Kasumi-1 (cell line): ENCODE measurements at places on chromosomes 7 and 10.

DNA sequence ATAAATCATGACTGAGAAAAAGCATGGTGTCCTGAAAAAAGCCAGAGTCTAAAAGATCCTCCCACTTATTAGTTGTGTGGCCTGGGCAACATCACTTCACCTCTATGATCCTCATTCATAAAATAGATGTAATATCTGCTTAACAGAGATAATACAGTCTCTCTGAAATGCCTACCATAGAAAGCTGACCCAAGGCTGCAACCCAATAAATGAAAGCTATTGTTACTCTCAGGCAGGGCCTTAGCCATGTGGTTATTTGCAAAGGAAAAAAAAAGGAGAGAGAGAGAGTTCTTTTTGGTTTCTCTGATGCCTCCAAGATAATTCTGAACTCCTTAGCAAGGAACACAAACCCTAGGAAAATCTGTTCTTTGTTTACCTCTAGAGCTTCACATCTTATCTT, 7.9 kb downstream of the FAM13C start:
- DNase-seq, result no peak

DNA sequence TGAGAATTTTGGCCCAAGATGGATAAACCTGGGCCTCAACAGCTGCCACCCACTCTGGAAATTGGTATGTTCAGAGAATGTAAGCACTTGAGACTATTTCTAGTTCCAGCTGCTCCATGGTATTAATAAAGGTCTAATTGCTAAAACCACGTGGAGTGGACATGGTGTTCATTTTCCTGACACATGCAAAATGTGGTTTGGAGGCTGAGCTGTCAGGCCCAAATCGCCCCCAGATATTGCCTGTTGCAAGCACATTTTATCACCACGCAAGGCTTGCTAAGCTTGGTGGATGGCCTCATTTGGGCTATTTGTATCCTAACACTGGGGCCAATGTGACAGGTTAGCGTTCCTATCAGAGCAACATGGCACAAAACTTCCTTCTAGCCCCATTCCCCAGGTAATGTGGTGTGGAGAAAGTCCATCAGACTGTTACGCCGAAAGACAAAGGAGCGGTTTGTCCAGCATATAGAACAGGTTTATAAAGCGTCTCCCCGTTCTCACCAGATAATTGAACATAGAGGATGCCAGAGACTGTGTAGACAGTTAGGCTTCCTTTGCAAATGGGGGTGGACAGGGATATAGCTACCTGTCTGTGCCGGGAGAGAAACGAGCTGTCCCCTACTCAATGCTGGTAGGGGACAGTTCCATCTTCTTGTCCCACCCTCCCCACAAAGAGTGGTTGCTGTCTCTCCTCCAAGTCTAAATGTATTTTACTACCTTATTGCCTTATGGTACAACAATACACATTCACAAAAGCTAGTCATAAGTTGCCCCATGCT, 78.0 kb upstream of the ANKRD1 start:
- no peak for DNase-seq

GRCh38 chr10:100872034-100872791, 40.5 kb upstream of the SLF2 start:
- DNase-seq, result peak; percentile 71

- no peak for DNase-seq
Measured at GRCh38 chr10:16787361-16787791, 29.8 kb downstream of the RSU1 start.

DNA sequence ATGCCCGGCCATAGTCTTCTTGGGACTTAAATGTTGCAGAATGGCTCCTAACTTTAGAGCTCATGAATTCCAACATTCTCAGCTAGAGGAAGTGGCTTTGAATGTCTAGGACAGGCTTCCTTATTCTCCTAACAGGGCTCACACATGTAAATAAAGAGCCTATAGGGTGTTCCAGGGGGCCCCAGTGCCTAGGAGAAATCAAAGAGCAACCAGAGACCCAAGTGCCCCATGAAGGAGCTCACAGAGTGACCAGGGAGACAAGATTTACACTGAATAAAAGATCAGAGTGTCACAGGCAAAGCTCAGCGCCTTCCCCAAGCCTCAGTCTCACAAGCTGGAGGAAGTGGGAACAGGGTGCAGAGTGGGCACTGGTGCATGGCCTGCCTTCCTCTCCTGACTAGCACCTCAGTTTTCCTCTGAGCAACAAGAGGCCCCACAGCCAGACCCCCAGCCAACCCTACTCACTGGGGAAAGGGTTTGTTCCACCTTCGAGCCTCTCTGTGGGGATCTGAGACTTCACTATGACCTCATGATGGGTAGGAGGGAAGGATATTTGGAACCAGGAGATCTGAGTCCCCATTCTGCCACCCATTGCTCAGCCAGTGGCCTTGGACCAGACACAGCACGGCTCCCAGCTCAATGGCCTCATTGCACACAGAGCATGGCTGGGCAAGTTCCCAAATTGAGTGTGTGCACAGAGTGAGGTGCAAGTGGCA, 16.0 kb downstream of the TMEM273 start:
- no peak for DNase-seq

DNA sequence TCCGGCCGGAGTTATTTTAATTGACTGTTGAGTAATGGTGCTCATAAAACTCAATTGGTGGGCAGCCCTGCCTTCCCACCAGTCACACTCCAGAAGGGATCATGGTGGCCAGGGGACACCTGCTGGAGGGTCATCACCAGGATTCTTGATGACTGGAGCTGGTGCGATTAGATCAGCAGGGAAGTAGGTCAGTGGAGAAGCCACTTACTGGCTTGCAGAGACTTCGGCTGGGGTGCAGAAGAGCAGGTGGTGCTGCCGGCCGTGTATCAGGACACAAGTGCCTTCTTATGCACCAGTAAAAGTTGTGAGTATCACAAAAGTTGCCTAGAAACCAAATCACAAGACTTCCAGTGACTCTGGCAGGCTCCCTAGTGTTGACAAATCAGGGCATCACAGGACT, 82.6 kb upstream of the CHCHD3 start:
- no peak for DNase-seq

DNA sequence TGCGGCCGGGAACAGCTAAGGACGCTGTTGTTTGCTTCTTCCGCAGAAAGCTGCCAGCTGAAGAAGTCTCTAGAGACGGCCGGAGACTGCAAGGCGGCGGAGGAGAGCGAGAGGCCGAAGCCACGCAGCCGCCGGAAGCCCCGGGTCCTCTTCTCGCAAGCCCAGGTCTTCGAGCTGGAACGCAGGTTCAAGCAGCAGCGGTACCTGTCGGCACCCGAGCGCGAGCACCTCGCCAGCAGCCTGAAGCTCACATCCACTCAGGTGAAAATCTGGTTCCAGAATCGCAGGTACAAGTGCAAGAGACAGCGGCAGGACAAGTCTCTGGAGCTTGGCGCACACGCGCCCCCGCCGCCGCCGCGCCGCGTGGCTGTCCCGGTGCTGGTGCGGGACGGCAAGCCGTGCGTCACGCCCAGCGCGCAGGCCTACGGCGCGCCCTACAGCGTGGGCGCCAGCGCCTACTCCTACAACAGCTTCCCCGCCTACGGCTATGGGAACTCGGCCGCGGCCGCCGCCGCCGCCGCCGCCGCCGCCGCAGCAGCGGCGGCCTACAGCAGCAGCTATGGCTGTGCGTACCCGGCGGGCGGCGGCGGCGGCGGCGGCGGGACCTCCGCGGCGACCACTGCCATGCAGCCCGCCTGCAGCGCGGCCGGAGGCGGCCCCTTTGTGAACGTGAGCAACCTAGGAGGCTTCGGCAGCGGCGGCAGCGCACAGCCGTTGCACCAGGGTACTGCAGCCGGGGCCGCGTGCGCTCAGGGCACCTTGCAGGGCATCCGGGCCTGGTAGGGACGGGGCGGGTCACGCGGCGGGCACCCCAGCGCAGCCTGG, 2.4 kb downstream of the NKX2-3 start:
- DNase-seq, result peak; percentile 49

DNA sequence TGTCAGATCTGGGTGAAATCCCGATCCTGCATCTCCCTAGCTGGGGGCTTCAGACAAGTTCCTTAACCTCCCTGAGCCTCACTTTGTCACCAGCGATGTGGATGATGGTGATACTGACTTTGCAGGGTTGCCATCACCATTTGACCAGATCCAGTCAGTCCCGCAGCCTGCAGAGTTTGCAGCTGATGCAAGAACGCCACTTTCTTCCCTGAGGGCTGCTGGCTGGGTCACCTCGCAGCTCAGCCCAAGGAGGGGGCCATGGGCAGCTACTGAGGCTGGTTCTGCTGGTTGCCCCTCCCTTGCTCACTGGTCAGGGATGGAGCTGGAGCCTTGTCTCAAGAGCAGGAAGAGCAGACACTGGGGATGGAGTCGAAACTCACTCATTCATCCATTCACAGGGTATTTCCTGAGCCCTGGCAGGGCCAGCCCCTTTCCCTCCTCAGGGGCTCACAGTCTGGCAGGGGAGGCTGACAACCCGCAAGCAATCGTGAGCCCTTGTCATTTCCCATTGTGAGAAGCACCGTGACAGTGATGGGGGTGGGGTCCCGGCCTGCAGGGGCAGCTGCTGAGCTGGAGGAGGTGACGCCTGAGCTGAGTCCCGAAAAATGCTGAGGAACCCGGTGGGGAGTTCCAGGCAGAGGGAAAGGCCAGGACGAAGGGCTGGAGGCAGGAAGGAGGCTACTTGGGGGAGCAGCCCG, 111.1 kb upstream of the TCF7L2 start:
- DNase-seq, result no peak

DNA sequence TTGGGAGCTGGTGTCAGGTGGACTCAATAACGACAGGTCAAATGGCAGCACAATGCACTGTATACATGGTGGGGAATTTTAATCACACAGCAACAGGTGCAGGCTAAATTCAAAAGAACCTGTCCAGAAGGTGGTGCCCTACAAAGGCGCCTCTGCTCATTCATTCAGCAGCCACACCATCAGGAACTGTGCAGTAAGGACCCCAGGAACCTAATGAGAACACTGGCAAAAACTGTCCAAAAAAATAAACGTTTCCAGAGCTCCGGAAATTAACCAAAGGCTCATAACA, 21.9 kb upstream of the CRYGN start:
- no peak for DNase-seq

DNA sequence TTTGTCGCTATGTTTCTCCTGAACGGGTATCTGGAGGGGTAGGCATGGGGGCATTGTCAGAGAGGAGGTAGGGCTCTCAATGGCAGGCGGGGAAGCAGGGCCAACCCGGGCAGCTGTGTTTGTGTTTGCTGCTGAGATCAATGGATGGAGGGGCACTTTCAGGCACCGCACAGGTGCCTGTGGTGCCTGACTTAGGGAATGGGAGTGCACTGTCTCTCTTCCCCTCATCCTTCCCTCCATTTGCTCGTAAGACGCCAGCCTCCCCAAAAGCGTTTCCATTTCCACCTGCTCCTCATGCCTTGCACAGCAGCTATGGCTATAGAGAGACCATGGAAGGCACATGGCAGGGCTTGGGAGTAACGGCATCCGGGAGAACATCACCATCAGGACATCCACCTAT, 615.9 kb upstream of the FOXK1 start:
- no peak for DNase-seq

DNA sequence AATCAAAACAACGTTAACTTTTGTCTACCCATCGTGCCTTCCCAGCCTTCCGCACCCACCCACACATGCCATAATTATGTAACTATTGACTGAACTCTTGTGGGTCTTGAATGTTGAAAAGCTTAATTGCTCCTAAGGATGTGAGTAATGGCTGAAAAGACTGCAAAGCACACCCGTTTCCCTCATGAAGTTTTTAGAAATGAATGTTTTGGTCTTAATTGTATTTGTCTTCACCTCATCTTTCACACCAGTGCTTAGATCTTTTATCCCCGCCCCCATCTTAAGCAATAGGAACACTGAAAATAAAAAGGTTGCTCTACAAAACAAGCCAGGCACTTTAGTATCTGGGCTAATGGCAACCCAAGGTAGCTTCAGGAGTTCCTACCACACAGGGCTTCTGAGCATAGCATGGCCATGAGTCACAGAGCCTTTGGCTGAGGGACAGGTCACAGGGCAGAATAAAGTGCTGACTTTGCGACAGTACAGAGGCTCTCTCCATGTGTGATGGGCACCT, 690.5 kb downstream of the PARD3 start:
- DNase-seq, result no peak

GRCh38 chr10:61021926-61022325, 77.9 kb upstream of the RHOBTB1 start:
- no peak for DNase-seq

DNA sequence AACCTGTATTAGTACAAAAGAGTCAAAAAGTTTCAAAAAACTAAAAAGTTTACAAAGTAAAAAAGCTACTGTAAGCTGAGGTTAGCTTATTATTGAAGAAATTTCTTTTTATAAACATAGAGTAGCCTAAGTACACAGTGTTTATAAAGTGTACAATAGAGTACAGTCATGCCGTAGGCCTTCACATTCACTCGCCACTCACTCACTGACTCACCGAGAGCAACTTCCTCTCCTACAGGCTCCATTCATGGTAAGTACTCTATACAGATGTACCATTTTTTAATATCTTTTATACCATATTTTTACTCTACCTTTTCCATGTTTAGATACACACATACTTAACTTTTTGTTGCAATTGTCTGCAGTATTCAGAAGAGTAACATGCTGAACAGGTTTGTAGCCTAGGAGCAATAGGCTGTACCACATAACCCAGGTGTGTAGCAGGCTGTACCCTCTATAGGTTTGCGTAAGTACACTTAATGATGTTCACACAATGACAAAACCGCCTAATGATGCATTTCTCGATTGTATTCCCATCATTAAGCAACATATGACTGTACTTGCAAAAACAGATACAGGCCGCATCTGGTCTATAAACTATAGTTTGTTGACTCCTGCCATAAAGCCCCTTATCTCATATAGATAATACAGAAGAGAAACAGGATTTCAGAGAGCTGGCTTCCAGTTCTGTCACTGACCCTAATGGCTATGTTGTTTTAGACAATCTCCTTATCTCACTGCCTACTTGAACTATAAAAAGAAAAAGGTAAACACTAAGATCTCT, 438.8 kb downstream of the HTR7 start:
- no peak for DNase-seq

- no peak for DNase-seq
Measured at GRCh38 chr10:97539523-97540200, 32.9 kb upstream of the ANKRD2 start.

DNA sequence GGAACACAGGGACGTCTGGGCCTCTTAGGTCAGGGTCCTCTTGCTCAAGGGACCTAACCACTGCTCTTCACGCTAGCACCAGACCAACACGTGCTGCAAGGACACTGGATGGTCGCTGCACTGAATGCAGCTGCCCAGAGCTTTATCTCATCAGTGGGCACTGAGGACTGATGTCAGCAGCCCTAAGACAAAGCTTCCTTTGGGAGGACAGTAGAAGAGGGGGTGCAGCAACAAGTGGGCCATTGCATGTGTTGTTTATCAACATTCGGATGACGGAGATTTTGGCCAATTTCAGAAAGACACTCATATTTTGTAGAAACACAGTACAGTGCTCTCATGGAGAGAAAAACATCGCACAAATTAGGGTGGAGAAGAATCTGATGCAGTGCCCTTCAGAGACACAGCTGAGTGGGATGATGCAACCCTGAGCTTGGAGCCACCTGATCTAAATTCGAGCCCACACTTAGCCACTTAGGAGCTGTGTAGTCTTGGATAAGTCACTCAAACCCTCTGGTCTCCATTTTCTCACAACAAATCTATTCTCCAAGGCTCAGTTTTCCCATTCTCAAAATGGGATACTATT, 1.7 kb downstream of the OPALIN start:
- DNase-seq, result no peak
